ENCODE measurements at places on chromosomes 5 and 9.

DNA sequence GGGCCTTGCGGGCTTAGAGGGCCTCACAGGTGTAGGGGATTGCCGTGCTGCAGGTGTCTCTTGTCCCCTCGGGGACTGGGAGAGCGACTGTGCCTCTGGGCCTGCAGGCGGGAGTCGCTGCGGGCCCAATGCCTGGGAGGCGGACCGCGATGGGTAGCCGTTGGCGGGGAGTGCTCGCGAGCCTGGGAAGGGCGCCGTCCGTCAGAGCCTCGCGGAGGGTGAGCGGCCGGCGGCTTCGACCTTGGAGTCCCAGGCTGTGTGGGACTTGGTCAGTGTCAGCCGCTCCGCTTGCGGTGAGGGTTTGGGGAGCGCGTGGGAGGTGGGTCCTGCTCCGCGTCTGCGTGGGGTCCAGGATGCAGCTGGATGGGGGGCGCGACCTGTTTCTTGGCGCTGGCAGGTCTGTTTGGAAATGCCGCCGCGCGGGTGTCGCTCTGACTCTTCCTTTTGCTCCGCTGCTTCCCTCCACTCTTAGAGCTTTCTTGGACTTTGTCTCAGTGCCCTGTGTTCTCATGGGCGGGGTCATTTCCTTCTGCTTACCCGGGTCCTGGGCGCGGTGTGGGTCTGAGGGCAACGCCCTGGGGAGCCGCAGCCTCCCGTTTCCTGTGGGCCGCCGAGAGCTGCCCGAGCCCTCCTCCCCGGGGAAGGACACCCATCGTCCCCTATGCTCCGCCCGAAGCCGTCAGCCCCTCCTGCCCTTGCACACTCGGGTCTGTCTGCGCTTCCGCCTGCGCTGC is 88.9 kb upstream of the CACNA1B start:
- no peak for DNase-seq

DNA sequence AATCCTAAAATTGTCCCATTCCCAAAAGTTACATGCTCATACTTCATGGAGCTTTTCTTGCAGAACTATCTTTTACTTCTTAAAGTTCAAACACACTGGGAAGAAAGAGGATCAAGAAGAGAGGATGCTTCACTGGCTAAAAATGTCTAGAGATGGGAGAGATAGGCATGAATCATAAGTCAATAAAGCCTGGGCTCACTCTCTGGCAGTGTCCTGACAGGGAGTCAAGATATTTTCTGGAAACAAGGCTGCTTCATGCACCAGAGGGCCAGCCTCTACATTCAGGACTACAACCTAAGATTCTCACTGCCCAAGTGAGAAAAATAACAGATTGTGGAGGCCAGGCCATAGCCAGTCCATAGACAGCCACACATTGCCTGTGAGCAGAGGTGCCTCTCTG is 1358.4 kb downstream of the EFNA5 start:
- no peak for DNase-seq

- no peak for DNase-seq
Measured at GRCh38 chr9:22036866-22037626, 27.9 kb upstream of the CDKN2B start.

DNA sequence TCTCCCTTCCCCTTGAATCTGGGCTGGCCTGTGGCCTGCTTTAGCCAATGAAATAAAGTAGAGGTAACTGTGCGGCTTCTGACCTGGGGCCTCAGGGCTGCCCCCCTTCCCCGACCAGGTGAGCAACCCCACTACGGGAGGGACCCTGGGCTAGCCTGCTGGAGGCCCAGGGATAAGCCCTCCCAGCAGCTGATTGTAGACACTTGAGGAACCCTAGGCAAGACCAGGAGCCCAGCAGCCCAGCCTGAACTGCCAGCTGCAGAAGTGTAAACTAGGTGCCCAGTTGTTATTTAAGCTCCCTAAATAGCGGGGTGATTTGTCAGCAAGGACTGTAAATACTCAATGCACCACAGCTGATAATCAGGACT is 41.3 kb downstream of the RAPGEF1 start:
- DNase-seq: no peak

GRCh38 chr5:3350781-3351180 is 244.9 kb upstream of the IRX1 start:
- DNase-seq: no peak

DNA sequence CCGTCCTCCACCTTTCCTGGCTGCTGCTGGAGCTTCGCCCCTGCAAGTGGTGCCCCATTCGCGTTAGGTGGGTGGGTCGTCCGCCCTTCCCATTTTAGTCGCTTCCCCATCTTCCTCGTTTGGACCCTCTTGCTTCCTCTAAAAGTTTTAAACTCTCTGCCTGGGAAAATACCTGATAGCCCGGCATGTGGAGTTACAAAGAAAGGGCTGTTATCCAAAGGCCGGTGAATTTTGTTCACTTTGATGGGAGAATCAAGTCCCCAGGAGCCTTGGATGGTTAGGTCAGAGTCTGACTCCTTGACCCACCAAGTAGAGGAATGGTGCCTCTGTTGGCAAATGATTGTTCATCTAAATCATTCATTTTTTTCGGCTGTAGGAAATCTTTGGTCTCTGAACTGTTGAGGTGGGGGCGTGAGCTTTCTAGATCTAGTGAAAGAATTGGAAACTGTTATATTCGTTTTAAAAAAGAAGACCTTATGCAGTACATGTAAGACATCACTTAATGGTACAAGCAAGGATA is 29.5 kb upstream of the APC start:
- DNase-seq: no peak

DNA sequence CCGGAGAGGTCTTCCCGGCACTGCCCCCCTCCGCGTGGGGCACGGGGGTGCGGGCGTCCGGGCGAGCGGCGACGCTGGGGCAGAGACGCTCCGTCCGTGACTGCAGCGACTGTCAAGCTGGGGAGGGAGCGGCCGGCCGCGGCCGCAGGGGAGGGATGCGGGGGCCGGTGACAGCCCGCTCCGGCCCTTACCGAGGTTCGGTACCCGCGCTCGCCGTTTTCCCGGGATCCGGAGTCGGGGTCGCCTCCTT is 400 bp downstream of the KDM4C start:
- DNase-seq: no peak
